ENCODE measurements at places on chromosomes 5 and 9. TPM values are rescaled to one million over a fixed set of nuclear protein-coding genes. Genes with fewer than 3 reads are reported as not detected.

Gene ZBED3
- total RNA-seq, result 3.1 TPM

Gene TXNDC8
- total RNA-seq, result not detected

Gene PCDHB6
- total RNA-seq, result 1.1 TPM

Gene GPR151
- not detected for total RNA-seq

Gene LRRC19
- total RNA-seq, result not detected

Gene SLC6A19
- total RNA-seq, result 0.01 TPM

Gene NR5A1
- not detected for total RNA-seq

Gene NUP214
- 27.3 TPM for total RNA-seq

Gene PCDHAC1
- 1.5 TPM for total RNA-seq

Gene CTNND2
- not detected for total RNA-seq

Gene FLT4
- 3.1 TPM for total RNA-seq

Gene ZDHHC21
- total RNA-seq, result 1.8 TPM

Gene RMRP
- total RNA-seq, result 7.0 TPM

Gene MARCHF11
- not detected for total RNA-seq
